ENCODE measurements at places on chromosomes 5 and 9.

- peak; percentile 48 for DNase-seq
Observed at GRCh38 chr5:1555011-1555807, 31.4 kb upstream of the LPCAT1 start.

DNA sequence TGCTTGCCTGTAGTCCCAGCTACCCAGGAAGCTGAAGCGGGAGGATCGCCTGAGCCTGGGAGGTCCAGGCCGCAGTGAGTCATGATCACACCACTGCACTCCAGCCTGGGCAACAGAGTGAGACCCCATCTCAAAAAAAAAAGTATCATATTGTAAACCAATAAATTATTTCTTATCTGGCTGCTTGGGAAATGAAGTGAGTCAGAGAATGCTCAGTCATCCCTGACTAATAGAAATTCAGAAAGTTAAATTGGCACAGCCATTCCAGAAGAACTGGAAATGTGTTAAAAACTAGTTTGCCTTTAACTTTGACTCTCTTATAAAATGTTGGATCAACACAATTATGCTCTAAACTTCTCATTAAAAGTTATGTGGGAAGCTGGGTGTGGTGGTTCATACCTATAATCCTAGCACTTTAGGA is 9.8 kb upstream of the GNE start:
- no peak for DNase-seq

- no peak for DNase-seq
Observed at GRCh38 chr5:97418462-97418861, 235.4 kb upstream of the RIOK2 start.

GRCh38 chr9:89446961-89447310 is 51.0 kb downstream of the SEMA4D start:
- no peak for DNase-seq

DNA sequence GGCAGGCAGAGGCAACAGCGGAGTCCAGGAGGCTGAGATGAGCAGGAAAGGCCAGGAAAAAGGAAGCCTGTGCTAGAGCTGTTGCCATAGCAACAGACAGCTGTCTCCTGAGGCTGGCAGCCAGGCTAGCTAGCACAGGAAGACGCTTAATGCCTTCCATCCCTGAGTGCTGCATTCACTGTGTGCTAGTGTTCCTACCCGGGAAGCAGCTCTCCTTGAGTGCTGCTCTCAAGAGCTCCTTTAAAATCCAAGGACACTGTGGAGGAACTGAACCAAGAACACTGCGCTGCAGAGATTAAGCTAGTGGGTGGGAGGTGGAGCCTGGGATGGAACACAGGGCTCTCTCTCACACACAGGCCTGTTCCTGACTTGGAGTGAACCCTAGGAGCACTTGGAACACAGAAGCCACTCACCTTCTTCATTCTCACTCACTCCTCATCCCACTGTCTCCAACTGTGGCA is 53.5 kb upstream of the IL7R start:
- DNase-seq, result no peak

DNA sequence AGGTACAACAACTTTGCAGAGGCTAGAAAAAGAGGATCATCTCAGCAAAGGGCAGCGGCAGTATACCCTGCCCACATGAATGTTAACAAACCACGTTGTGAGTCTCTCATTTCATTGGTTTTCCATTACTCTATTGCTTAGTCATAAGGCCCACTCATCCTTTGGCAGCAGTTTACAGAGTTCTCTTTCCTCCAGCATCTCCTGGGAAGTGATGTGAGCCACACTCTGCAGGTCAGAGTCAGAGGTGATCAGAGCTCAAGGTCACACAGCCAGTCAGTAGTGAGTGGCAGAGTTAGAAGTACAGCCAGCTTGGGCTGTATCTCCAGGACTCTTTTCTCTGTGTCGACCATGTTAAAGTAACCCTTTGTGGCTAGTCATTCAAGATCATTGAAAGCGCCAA is 599.6 kb upstream of the GRAMD2B start:
- no peak for DNase-seq

- DNase-seq, result peak; percentile 63
Observed at GRCh38 chr5:2038321-2039179, 155.8 kb upstream of the IRX4 start.

DNA sequence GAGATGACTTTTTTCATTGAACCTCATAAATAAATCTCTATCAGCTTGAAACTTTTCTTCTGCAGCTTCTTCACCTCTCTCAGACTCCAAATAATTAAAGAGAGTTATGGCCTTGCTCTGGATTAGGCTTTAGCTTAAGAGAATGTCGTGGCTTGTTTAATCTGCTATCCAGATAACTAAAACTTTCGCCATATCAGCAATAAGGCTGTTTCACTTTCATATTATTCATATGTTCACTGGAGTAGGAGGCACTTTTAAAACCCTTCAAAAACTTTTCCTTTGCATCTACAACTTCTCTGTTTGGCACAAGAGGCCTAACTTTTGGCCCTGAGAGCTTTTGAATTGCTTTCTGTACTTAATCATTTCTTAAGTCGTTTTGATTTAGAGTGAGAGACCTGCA is 386.9 kb upstream of the FAM174A start:
- DNase-seq, result no peak

DNA sequence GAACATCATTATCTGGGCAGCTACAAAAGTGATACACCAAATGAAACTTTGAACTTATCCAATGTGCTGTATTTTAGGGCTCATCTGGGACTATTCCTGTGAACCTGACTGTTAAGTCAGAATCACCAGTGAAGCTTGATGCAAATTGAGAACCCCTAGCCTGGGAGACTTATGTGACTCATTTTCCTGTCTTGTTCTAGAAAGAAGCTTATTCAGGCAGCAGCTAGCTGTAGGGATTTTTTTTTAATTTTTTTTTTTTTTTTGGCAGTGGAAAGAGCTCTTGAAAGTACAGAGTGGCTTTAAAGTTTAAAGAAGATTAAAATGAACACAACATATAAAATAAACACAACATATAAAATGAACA is 81.1 kb upstream of the TNFAIP8 start:
- DNase-seq, result no peak

- DNase-seq, result no peak
Observed at GRCh38 chr9:137446851-137447471, 5.8 kb upstream of the ENTPD8 start.

GRCh38 chr9:124504530-124505005 is 2.6 kb downstream of the NR5A1 start:
- peak; percentile 7 for DNase-seq

- DNase-seq, result no peak
Observed at GRCh38 chr5:150022158-150022531, 21.6 kb downstream of the HMGXB3 start.

GRCh38 chr5:97545446-97545845 is 362.4 kb upstream of the RIOK2 start:
- DNase-seq, result no peak

GRCh38 chr9:136089697-136090045 is 5.4 kb downstream of the NACC2 start:
- peak; percentile 60 for DNase-seq

DNA sequence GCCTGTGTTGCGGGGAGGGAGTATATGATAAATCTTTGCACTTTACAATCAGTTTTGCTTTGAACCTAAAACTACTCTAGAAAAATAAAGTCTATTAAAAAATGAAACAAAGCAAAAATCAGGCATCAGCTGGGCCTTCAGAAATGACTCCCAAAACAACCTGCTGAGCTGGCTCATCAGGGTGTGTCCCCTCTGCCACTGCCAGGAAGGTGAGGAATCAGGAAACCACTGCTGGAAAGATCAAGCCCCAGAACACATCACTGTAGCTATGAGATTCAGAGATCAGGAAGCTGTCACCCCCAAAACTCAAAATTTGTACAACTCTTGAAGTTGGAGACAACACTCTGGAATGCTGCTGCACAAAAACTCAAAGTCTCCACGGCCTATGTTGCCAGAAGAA is 40.5 kb upstream of the TBCA start:
- DNase-seq, result no peak

GRCh38 chr5:12208366-12209100 is 304.3 kb upstream of the CTNND2 start:
- no peak for DNase-seq

DNA sequence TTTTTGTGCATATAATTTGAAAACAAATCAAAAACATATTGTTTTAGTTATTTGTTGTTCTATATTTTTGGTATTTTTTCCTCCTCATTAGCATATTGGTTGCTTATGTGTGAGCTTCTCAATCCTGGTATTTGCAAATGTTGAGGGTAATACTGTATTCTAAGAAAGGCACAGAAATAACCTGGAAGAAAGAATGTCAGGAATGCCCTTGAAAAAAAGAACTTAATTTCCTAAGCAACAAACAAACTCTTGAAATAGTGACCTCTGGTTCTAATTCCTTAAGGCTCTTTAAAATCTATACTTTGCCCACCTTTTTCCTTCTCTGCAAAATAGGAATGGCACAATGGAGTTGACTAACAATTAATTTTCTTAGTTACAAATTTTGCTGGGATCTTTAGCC is 117.5 kb downstream of the HMHB1 start:
- no peak for DNase-seq

- no peak for DNase-seq
Observed at GRCh38 chr5:110899566-110900412, 161.0 kb downstream of the SLC25A46 start.

DNA sequence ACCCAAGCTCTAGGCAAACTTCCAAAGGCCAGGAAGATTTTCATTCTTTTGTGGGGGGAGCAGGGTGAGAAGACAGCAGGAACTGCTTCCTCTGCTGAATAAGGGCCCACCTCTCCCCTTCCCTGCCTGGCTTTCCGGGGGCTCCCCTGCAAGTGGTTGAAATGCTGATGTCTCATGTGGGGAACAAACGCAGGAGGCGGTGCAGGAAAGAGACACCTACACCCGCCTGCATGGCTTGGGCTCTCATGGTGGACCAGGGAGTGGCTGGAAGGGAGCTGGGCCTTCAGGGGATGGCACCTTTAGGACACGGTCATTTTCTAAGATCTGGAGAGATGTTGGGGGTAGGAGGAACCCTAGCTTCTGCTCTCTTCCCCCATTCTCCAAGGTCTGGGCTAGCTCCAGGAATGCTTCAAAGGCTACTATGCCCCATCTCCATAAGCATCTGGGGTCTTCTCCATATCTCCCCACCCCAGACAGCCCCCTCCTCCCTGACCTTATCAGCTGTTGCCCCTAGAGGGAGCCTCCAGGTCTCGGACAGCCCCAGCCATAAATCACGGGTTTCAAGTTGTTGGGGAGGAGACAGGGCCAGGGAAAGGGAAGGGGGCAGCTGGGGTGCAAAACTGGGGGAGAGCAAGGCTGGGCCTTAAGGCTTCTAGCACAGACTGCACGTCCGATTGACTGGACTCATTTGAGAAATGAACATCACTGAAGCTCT is 76.6 kb downstream of the PSD2 start:
- no peak for DNase-seq

- no peak for DNase-seq
Observed at GRCh38 chr5:135147294-135148090, 113.5 kb upstream of the PITX1 start.

DNA sequence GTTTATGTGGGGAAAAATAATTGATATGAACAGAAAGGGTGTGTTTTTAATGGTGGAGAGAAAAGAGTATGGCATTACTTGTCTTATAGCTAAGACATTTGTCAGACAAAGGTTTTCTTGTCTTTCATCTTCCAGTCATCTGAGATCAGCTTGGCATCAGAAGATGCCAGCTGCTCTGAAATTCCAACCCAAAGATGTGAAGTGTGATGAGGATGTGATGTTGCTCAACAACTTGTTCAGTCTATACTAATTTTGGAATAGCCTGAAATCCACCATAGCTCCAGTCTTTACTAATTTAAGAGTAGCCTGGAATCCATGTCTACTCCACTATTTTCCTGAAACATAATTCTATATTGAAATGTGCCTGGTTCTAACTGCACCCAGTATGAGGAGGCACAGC is 182.3 kb downstream of the CFAP90 start:
- DNase-seq, result no peak

- DNase-seq, result no peak
Observed at GRCh38 chr5:39420482-39421145, 4.2 kb downstream of the DAB2 start.

GRCh38 chr5:5560016-5560415 is 137.5 kb downstream of the ICE1 start:
- DNase-seq, result no peak

- DNase-seq, result no peak
Observed at GRCh38 chr9:121851641-121852091, 200.2 kb downstream of the DAB2IP start.

Data from 8988T (cell line).